Osteoblast (primary cell): ENCODE measurements at places on chromosomes 1 and 21.

GRCh38 chr1:36351227-36351977 lies 28.0 kb upstream of the EVA1B start:
- peak; percentile 96 for DNase-seq

DNA sequence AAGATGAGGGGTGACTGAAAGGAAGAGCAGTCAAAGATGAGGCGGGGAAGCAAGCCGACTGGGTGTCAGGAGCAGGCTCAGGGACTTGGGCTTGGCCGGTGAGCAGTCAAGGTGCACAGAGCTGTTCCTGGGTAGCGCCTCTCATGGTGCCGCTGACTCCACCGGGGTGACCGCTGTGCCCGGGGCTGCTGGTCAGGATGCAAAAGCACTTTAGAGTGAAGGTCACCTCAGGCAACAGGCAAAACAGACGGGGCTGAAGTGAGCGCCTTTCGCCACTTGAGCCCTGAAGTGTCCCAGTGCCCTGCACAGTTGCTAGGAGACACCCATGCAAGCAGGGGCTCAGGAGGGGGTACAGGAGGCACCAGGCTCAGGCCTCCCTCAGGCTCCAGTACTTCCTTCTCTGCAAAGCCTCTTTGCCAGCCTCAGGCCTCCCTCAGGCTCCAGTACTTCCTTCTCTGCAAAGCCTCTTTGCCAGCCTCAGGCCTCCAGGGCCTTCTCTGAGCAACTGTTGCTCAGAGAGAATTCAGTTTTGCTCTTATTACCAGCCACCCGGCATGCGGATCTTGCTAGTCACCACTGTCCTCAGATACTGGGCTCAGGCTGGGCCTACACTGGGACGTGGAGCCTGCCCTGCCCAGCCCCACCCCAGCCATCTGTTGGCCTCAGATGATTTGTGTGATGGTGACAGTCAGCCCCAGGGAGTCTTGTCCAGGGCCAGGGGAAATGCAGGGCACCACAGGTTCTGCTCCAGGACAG lies 99.7 kb upstream of the IRF2BP2 start:
- DNase-seq: no peak

DNA sequence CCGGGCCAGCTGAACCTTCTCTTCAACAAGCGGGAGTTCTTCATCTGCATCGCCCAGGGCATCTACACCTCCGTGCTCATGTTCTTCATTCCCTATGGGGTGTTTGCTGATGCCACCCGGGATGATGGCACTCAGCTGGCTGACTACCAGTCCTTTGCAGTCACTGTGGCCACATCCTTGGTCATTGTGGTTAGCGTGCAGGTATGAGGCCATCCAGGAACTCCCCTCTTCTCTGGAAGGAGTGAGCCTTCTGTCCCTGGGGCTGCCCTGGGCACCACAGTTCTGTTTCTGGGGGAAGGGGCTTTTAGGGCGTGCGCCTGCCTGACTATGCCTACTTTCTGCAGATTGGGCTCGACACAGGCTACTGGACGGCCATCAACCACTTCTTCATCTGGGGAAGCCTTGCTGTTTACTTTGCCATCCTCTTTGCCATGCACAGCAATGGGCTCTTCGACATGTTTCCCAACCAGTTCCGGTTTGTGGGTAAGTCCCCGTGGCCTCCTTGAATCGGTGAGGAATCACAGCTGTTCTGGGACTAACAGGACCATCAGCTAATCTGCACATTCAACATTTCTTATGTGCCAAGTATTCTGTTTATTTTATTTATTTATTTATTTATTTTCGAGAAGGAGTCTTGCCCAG lies 21.1 kb downstream of the ATP8B2 start:
- DNase-seq: peak; percentile 1

- no peak for DNase-seq
Measured at GRCh38 chr1:29017235-29017634, 102.9 kb downstream of the EPB41 start.

DNA sequence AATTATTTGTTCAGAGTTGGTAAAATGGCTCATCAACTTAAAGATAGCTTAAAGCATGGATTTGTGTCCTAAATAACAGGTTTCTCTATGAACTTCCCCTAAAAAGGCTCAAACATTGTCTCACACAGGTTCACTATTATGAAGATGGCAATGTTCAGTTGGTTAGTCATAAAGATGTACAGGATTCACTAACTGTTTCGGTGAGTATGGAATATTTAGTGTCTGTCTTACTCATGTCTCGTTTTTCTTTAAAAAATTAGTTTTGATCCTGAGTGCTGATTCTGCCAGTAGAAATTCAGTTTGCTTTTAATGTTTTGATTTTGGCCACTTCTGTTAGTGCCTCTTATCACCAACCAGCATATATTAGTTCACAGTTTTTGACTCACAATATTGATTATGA lies 7.5 kb upstream of the MOV10 start:
- no peak for DNase-seq
